ENCODE measurements at places on chromosomes 16 and 17.

DNA sequence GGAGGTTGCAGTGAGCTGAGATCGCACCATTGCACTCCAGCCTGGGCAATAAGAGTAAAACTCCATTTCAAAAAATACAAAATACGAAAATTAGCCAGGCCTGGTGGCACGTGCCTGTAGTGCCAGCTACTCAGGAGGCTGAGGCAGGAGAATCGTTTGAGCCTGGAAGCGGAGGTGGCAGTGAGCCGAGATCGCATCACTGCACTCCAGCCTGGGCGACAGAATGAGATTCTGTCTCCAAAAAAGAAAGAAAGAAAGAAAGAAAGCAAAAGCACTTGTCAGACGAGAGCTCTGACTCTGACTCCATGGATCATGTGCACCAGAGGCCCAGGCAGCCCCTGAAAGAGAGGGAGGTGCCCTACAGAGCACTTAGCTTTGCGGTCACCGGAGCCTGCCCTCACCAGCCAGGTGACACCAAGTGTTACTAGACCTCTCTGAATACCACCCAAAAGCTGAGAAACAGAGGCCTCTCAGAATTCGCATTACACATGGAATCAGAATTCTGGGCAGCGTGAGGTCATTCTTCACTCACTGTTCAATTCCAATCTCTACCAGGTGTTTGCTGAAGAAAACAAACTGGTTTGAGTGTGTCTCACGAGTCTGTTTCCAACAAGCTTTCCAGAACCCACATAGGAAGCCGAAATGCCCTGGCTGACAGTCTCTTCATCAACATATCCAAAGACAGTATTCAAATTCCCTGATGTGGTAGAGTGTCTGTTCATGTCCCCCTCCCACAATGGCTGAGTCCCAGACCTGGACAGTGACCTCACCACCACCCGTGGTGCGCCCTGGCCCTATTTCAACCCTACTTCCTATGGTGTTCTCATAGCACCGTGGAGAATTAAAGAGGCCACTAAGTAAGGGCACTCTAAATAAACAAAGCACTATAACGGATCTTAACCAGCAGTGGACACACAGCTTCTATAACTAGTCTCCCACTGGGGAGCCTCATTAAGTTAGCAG is 1.5 kb downstream of the FLCN start:
- DNase-seq: no peak

- DNase-seq: peak; percentile 46
Observed at GRCh38 chr17:44221084-44221861, 1.8 kb upstream of the UBTF start.

DNA sequence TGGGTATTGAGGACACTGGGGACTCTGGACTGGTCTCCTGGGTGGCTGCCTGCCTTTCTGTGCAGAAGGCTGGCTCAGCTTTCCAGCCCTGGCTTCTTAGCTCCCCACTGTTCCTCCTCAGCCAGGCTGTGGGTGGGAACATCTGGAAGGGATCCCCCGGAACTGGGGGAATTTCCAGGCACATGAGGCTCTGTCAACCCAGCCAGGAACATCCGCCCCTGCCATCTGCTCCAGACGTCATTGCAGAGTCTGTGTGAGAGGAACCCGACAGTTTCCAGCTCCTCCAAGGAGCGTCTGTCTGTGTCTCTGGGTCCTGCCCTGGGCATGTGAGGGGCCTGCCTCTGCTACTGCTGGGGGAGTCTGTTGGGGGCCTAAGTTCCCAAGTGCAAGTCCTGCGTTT is 36.2 kb upstream of the CRHR1 start:
- DNase-seq: no peak

DNA sequence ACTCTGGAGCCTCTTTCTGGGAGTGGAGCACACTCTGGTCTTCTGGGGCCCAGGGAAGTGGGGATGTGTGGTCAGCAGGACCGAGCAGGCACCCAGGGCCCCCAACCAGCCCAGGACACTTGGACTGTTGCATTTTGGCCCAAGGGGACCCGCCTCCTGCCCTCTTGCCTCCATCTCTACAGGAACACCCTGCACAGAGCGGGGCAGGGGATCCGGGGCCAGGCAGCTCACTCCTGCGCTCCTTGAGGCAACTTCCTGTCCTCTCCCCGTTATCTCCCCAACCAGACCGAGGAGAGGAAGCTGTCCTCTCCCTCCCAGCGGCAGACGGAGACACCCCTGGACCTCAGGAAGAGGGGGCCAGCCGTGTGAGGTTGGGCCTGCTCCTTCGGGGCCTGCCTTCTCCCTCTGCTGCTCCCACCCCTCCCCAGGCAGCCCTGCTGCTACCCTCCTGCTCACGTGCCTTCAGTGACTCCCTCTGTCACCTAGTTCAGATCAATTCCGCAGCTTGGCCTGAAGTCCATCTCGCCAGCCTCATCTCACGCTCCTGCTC is 10.0 kb upstream of the ATP2A3 start:
- no peak for DNase-seq

GRCh38 chr16:48628359-48628985 is 18.5 kb upstream of the N4BP1 start:
- no peak for DNase-seq

DNA sequence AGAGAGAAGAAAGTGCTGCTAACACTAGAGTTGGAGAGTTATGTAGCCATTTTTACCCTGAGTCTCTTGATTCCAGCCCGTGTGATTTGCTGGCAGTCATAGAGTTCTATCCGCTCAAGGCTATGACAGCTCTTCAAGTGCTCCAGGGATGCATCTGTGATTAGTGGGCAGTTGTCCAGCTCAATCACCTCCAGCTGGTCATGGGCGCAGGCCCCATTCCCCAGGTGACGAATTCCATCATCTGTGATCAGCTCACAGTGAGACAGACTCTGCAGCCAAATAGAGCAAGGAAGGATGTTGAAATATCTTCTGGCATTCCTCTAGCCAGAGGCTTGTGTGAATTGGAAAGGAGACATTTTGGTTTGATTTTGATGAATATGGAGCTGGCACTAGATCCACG is 38.4 kb upstream of the STAC2 start:
- DNase-seq: no peak

- DNase-seq: no peak
Observed at GRCh38 chr17:3167574-3167973, 29.7 kb upstream of the OR1A2 start.

DNA sequence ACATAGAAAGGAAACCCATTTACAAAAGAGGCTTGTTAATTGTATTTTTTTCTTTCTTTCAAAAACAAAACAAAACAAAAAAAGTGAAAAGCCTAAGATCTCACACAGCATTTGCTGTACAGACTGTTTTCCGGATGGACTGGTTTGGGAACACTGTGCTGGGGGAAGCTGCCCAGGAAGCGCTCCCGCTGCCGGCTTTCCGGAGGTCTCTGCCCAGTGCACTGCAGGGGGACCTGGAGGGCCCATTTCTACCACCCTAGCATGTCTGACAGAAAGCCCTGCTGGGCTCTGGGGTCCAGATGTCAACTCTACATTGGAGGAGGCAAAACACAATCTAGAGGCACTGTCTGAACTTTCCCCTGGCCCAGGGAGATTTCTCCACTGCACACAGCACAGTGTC is 26.3 kb upstream of the CLEC18B start:
- DNase-seq: no peak

GRCh38 chr17:8855477-8856204 is 11.8 kb downstream of the PIK3R6 start:
- DNase-seq: no peak

DNA sequence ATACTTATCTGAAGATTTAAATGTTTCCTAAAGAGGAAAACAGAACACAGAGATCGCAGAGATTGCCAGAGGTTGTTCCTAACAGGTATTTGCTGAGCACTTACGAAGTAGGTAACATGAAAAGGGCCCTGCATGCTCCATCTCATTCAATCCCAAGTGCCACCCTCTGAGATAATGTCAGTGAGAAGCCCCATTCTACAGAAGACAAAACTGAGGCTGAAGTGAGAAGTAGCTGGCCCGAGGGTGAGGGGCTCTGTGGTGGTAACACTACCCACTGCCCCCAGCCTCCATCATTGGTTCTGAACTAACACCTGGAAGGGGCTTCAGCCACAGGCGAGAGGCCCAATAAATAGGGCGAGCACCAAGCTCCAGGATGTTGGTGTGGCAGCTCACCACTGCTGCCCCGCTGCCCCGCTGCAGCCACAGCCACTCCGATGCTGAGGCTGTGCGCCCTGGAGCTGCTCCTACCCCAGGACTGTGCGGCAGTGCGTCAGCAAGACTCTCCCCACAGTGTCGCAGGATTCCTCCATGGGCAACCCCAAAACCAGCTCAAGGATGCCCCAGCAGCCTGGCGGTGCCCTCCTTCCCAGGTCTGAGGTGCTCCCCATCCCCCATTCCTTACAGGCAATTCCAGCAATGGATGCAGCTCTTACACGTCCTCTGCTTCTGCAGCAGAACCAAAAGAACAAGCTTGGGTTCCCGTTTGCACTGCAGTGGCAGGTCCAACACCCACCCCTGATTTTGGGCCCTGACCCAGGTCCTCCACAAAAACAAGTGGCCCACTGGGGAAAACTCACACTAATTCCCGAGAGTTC is 10.3 kb downstream of the FLCN start:
- no peak for DNase-seq

DNA sequence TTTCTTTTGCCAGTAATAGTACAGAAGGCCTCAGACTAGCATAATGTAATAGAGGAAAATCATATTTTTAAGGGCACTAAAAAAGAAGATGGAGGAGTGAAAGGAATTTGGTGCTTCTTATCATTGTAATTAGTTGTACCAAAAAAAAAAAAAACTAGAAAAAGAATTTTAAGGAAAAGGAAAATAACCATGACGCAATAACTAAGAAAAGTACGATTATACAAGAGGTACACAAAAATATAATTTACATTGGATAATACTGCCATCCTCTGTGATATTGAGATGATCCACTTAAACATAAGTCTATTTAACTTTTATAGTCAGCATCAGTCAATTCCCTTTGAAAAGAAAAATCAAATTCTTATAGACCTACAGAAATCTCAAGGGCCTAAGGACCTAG is 146.7 kb upstream of the IRX5 start:
- no peak for DNase-seq

GRCh38 chr16:49181791-49182518 is 99.7 kb downstream of the CBLN1 start:
- no peak for DNase-seq

GRCh38 chr17:57645950-57646665 is 99.0 kb downstream of the CCDC182 start:
- DNase-seq: no peak

DNA sequence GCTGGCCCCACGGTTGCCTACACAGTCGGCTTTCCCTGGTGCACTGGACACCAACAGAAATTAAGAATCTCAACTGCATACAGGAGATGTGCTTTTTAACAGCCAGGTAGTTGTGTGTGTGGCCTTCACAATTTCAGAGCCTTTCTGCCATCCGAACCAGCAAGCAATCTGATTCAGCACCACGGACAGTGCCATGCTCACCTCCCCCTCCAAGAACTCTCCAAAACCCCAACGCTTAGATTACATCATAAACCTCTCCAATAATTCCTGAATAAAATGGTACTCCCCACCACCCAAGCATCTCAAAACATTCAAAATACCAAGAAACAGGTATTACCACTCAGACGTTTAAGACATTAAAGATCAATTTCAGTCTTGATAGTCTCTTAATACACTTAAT is 31.8 kb downstream of the USP7 start:
- peak; percentile 24 for DNase-seq

DNA sequence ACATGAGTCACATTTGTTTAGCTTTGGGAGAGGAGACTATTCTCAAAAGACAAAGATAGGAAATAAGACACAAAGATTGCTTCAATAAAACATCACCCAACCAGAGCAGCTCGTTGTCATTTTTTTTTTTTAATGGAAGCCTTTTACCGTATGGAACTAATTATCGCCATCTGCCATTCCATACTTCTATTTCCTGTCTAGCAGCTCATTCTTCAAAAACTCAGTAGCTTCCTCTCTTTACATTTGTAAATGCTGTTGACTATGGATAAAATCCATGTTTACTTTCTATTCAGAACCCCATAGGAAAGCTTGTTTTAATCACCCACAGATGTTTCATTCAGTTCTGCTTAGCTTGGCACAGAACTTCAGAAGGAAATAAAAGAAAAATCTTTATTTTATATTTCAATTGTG is 110.0 kb upstream of the PSMD7 start:
- no peak for DNase-seq

DNA sequence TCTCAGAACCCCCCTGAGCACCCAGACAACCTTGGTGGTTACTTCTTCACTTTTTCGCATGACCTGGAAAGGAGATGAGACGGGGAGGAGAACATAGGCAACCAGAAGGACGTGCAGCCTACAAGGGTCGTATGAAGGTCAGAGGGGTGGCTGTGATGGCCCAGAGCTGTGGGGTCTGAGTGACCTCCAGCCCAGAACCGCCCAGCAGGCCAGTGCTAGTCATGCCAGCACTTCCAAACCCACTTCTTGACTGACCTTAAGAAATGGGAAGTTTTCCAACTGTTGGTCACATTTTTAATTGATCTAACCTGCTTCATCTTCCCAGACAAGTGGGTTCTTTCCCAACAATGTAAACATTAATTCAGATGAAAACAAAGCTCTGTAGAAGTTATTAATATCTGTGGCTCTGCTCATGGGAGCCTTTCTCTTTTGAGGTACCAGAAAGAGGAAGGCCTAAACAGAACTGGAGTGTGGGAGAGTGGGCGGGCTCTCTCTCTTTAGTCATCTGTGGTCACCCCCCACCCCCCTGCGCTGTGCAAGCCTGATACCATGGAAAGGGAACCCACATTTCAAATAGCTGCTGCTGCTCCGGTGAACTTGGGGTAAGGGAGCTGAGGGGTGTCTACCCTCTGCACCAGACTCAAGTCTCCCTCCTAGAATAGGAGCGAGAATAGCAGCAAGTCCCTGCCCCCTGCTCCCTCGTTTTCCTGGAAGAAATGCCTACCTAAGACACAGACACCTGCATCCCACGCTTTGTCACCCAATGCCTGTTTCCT is 101.6 kb downstream of the RAB11FIP4 start:
- no peak for DNase-seq

DNA sequence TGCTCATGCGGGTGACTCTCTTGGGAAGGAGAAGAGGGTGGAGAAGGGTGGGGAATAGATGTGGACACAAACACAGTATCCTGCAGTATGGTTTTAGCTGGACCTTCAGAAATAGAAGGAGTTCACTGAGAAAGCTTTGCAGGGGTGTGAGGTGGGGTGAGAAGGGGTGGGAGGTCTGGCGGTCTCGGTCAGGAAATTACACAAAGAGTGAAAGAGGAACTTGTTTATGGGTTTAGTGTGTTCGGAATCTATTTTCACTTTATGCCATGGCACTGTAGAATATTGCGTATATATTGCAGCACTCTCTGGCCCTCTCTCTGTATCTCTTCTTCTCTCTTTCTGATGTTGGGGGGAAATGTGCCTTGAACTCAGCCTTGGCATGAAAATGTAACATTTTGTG is 148.2 kb upstream of the GOT2 start:
- no peak for DNase-seq

- DNase-seq: no peak
Observed at GRCh38 chr16:57775661-57776469, 26.4 kb downstream of the KIFC3 start.
